ENCODE measurements at places on chromosomes 1 and 21.
A peak's percentile ranks its signal among the peaks of the same experiment; 100 is the strongest.

GRCh38 chr1:1626207-1627141 is 5.5 kb upstream of the MMP23B start:
- H3K36me3 ChIP-seq, result peaks cover 7% of the 10 kb centered on the region
- DNase-seq, result peak; percentile 63
- H3K4me3 ChIP-seq, result no peak overlapping the region
- no peak overlapping the region for H3K27ac ChIP-seq
- no peaks in the 10 kb centered on the region for H3K4me1 ChIP-seq

GRCh38 chr1:204359474-204360255 is at the start of gene PLEKHA6:
PLEKHA6 (minus strand) TSS chr1:204359929; CDS start chr1:204273727, 86,202 bp downstream.
- no peaks in the 10 kb centered on the region for H3K36me3 ChIP-seq
- no peak within 1 kb of the TSS for H3K4me3 ChIP-seq
- H3K27me3 ChIP-seq, result no peaks in the 10 kb centered on the region
- no peak for DNase-seq

GRCh38 chr21:16651956-16652355 is 860.9 kb upstream of the CXADR start:
- H3K4me3 ChIP-seq, result no peak overlapping the region
- H3K4me1 ChIP-seq, result no peaks in the 10 kb centered on the region
- H3K27me3 ChIP-seq, result no peaks in the 10 kb centered on the region
- H3K36me3 ChIP-seq, result no peaks in the 10 kb centered on the region

GRCh38 chr1:62131093-62131725 is 63.4 kb upstream of the L1TD1 start:
- DNase-seq, result no peak
- no peak overlapping the region for H3K4me3 ChIP-seq
- H3K27me3 ChIP-seq, result no peaks in the 10 kb centered on the region
- no peak overlapping the region for H3K27ac ChIP-seq

DNA sequence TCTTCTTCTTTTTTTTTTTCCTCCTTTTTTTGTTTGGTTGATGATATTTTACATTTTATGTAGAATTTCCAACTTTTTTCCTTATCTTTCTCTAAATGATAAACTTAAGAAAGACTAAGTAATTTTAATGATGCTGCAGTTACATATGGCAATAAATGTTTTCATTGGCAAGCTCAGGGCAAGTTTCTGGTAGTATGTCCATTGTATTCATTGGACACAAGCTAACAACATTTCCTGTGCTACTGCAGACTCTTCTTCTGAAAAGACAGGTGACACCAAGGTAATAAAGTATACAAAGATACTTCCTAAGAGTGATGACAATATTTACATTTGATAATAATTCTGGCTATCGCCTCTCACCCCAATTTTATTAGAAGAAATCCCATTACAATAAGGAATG is 219.2 kb upstream of the NFIA start:
- no peaks in the 10 kb centered on the region for H3K27me3 ChIP-seq
- no peak overlapping the region for H3K27ac ChIP-seq
- H3K4me3 ChIP-seq, result no peak overlapping the region
- peaks cover 6% of the 10 kb centered on the region for H3K4me1 ChIP-seq
- no peak for DNase-seq

DNA sequence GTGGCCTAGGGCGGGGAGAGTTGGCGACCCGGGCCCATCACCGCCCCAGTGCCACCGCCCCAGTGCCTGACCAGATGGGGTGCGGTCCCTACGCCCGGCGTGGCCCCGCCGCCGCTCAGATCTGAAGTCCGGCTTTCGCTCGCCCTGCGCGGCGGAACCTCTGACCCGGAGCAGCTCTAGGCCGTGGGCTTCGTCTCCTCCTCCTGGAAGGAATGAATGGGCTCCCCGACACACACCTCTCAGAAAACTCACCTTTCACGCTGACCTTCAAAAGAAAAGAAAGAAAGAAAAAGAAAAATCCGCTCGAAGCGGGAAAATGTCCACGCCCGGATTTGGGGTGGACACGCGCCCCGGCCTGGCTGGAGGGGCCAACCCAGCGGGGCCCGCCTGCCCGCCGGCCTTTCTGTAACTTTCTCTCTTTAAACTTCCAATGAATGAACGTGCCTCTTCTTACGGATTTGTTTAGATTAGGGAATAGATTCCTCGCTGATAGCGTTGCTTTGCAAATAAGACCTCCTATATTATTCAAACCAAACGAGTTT is 5.4 kb upstream of the SIM2 start:
- no peak overlapping the region for H3K4me3 ChIP-seq
- DNase-seq, result no peak
- no peak overlapping the region for H3K27ac ChIP-seq
- H3K27me3 ChIP-seq, result peaks cover 100% of the 10 kb centered on the region
- peaks cover 20% of the 10 kb centered on the region for H3K4me1 ChIP-seq
- H3K36me3 ChIP-seq, result no peaks in the 10 kb centered on the region

DNA sequence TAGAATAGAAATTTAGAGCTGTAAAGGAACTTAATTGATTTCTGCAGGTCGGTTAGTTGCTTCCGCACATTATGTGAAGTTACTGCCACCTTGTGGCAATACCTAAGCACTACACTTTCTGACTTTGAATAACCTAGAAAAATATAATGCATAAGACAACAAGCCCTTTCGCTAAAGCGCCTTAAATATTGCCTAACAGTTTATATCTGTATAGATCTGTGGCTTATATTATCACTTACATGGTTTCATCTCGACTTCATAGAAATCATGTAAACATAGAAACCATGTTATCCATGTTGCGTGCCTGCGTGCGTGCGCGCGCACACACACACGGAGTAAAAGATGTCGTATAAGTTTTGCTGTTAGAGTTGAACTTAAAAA is 10.9 kb upstream of the IFI16 start:
- H3K36me3 ChIP-seq, result no peaks in the 10 kb centered on the region
- H3K4me1 ChIP-seq, result peaks cover 7% of the 10 kb centered on the region
- DNase-seq, result peak; percentile 71
- H3K4me3 ChIP-seq, result peak overlapping the region; percentile 42
- peak overlapping the region; percentile 86 for H3K27ac ChIP-seq

Data from upper lobe of right lung (tissue), 1 donor.